Right renal pelvis (tissue), 4 donors: ENCODE measurements at places on chromosomes 1 and 21. TPM values are rescaled to one million over a fixed set of nuclear protein-coding genes. Genes with fewer than 3 reads are reported as not detected.

DNA sequence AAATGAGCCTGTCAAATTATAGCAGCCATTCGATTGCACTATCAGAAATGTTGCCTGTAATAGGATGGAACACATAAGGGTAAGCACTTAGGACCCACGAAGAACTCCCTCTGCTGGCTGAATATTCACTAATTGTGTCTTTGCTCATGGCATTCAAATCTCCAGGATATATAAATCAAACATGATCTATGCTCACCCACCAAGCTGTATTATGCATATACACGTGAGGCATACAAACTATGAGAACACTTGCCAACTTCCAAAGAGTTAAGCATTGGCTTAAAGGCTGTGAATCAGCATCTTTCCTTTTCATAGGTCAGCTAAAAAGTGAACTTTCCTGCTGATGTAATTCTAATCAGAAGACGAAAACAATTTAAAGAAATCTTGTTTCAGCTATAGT, 34.5 kb downstream of the TMPRSS15 start:
- no peak for DNase-seq

DNA sequence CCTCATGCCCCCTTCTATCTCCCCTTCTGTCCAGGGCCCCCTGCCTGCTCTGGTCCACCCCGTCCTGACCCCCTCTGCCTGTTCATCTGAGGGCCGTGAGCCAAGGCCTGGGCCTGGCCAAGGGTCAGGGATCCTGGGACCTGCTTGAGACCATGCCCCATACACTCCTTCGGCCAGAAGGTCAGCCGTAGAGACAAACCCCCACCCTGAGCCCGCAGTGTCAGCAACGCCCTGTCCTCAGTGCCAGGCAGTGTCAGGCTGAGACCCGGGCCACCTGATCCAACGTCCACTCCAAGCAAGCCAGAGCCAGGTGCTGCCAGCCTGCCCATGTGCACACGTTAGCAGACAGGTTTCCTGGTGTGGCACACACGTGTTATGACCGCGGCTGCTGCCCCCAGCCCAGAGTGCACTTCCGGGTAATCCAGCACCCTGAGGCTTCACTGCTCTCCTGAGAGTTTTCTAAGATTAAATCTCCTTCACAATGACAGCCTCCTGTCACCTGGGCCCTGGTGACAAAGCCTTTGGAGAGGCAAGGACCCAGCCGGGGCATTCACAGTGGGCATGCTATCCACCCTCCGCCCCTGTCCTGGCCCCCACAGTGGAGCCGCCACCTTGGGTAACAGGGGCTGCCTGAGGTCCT, 10.1 kb upstream of the SAMD11 start:
- DNase-seq: no peak

GRCh38 chr1:109903376-109903930, 7.2 kb upstream of the CSF1 start:
- no peak for DNase-seq

DNA sequence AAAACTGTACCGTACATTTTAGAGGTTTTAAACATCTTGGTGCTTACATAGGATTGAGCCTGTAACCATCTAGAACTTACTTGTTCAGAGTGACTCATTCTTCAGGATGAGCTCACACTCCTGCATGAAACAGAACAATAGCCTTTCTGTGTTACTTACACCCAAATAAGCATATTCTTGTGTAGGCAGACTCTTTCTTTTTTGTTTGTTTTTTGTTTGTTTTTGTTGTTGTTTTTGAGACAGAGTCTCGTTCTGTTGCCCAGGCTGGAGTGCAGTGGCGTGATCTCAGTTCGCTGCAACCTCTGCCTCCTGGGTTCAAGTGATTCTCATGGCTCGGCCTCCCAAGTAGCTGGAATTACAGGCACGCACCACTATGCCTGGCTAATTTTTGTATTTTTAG, 3.8 kb upstream of the CA6 start:
- DNase-seq: no peak

- DNase-seq: no peak
Measured at GRCh38 chr1:206550446-206550845, 43.1 kb downstream of the RASSF5 start.

DNA sequence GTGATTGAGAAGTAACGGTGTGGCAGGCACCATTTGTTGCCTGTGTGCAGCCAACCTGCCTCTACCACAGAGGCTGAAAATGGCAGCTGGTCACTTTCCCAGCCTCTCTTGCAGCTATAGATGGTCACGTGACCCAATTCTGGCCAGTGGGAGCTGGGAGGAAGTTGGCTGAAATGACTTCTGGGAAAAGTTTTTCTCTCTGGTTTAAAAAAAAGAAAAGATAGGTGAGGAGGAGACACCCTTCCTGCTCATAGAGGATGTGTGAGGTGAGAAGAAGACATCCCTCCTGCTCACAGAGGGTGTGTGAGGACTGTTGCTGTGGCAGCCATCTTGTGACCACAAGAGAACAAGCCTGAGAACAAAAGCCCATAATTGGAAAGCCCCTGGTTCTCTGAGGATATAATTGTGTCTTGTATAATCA, 122.8 kb downstream of the SYF2 start:
- no peak for DNase-seq

DNA sequence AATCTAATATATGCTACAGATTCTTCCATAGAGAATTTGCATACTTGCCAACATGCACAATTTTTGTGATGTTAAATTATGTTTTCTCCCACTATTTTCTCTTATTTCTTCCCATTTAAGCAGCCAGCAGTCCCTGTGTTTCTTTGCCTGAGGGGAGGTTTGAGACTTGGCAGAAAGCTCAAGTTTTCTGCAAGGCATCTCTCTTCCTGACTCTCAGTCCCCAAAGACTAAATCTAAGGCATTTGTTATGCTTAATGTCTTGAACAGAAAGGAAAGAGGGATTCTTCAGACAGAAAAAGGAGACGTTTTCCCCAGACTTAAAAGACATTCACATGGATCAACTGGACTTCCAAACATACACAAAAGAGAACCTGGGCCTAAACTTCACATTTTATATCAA, 354.4 kb downstream of the RYR2 start:
- no peak for DNase-seq

- no peak for DNase-seq
Measured at GRCh38 chr1:36650200-36651065, 167.7 kb upstream of the CSF3R start.

GRCh38 chr1:230145505-230145899, 78.5 kb downstream of the GALNT2 start:
- DNase-seq: no peak

DNA sequence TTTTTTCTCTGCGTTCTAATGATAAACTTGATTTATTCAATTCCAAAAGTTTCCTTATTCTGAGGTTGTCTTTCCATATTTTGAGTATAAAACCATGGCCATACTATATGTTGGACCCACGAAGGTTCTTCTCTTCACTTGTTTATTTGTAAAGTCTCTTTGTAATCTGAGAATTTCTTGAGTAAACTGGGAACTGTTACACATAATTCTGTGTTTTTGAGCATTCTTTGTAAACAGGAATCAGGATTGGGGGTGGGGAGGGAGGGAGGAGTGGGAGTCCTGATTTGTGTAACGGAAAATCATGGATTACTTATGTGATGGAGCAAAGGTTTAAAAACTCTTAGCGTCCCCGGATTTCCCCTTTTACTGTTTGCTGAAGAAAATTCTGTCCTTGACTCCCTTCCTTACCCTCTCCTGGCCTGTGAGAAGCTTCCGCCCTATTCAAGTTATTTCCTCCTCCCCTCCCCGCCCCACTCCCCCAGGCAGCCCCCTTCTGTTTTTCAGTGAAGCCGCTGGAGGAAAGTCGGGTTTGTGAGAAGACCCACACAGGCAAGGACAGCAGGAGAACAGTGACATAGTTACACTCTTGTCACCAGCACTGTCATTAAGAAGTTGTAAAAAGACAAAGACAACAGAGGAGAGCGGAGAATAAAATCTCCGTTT, 6.4 kb upstream of the NBPF11 start:
- no peak for DNase-seq

DNA sequence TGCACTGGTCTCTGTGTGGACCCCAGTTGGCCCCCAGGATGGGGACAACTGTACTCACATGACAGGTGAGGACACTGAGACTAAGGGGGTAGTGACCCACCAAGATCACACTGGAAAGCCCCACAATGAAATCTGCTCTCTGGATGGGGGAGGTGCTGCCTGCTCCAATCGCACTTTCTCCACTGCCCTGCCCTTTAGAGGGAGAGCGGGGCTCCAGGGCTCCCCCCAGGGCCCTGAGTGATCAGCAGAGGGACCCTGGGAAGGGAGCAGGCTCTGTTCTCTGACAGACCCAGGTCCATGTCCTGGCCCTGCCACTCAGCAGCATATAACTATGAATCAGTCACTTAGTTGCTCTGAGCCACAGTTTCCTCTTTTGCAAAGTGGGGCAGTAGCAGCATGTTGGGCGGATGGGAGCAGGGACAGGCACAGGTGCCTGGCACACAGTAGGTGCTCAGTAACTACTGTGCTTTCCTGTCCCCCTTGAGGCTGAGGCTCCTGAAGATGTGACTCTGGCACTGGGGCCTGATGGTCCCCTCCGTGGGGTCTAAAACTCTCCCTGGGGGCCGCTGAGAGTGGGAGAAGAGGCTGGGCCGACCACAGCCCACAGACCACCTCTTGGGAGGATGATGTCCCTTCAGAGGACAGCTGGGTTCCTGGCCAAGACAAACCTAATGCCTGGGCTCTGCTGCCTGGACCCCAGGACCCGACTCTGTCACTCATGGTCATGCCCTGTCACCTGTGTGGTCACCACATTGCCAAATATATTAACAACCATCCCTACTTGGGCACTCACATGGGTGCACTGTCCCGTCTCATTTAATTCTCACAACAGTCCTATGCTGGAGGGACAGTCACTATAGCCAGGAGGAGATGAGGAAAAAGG, 222.7 kb downstream of the PTPRU start:
- no peak for DNase-seq

- peak; percentile 29 for DNase-seq
Measured at GRCh38 chr1:116724765-116725375, 29.4 kb upstream of the CD2 start.

GRCh38 chr1:6260961-6261614, at the start of gene GPR153:
Gene GPR153, minus strand, starts transcription at chr1:6261098. Its CDS starts 6,193 bp downstream, at chr1:6254905.
- no peak for DNase-seq

GRCh38 chr1:199970125-199970524, 57.4 kb upstream of the NR5A2 start:
- DNase-seq: no peak

- no peak for DNase-seq
Measured at GRCh38 chr1:238409191-238409850, 518.6 kb upstream of the ZP4 start.

DNA sequence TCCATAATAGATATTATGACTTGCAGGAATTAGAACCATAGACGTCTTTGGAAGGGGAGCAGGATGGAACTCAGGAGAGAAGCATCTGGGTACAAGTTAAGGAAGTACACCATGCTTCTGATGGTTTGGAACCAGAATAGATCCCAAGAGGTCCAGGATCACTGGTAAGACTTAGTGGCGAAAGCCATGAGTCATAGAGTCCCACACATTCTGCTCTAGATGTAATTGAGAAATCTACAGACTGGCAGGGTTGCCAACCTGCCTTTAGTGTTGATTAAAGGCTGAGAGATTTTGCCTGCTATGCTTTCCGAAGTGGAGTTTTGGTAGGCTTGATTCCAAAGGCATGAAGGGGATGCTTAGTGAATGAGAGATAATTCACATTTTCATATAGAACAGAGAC, 57.1 kb upstream of the C1orf87 start:
- no peak for DNase-seq

GRCh38 chr1:186099336-186100104, 275.5 kb downstream of the TPR start:
- DNase-seq: no peak

DNA sequence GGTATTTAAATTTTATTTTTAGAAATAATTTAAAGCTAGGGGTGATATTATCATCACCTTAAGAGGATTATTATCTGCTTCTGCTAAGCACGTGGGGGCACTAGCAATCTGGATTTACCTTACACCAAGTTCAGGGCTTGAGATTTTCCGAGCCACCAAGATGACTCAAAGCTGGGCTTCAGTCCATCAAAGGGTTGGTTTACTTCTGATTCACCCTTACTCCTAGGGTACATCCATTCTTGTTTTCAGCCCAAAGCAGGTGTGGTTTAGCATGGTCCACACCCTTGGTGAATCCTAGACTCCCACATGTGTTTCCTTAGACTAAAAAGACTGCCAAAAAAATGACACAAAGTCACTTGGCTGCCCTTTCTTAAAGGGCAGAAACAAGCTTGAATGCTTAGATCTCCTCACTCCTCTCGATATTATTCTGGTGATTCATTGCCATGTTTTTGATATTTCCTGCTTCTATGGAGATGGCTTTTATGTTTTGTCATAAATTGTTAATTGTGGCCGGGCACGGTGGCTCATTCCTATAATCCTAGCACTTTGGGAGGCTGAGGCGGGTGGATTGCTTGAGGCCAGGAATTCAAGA, 9.8 kb upstream of the PRSS38 start:
- no peak for DNase-seq

DNA sequence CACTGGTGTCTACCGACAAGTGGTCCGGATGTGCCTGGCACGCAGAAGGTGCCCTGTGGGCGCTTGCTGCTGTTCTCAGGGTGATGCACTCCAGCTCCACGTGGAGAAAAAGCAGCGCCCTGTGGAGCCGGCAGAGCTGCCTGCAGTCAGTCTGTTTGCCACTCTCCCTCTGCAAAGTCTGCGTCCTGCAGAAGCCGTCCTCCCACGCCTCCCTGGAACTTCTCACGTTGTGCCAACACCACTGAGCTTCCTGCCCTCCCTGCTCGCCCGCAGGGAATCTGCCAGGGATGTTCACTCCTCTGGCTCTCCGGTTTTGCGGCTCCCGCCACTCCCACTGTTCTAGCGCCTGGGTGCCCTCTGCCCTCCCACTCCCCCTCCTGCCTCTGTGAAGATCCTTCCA, 19.8 kb upstream of the UBXN10 start:
- DNase-seq: no peak

DNA sequence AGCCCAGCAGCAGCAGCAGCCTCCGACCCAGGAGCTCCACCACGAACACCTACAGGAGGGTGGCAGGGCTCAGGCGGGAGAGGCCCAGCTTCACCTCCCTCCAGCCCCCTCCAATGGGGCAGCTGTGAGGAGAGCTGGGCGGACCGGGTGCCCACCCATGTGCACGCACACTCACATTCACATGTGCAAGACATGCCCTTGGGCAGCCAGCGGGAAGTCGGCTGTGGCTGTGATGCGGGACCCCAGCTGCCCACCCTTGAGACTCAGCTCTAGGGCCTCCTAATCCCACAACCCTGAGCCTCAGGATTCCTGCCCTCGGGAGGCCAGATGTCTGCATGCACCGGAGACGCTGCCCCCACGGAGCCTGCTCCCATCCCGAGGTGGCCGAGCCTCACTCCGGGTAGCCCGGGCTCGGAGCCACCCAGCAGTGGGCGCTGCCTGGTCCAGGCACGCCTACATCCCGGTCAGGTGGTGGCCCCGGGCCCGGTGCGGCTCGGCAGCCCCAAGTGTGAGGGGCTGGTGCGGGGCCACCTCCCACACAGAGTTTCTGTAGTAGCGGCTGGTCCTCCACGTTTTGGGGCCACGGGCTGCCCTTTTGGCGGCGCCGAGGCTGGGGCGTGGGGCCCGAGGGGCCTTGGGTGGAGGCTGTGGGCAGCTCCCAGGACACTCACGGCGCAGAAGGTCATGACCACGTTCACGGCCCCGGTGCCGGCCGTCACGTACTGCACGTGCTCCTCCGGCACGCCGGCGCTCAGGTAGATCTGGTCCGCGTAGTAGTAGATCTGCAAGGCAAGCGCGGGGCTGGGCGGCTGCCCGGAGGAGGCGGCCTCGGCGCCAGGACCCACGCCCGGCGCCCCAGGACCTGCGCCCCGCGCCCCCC, 12.9 kb upstream of the SLC2A7 start:
- DNase-seq: no peak

GRCh38 chr1:150087415-150087814, 19.8 kb downstream of the VPS45 start:
- no peak for DNase-seq

RIIAD1 gene
- 0.44 TPM for polyA plus RNA-seq

HEYL gene
- 21.8 TPM for polyA plus RNA-seq

RGS8 gene
- polyA plus RNA-seq: 0.04 TPM

FMN2 gene
- polyA plus RNA-seq: 5.3 TPM

NR5A2 gene
- 2.5 TPM for polyA plus RNA-seq
